Islet precursor cell (in vitro differentiated cells): ENCODE measurements at places on chromosomes 3 and 15.

DNA sequence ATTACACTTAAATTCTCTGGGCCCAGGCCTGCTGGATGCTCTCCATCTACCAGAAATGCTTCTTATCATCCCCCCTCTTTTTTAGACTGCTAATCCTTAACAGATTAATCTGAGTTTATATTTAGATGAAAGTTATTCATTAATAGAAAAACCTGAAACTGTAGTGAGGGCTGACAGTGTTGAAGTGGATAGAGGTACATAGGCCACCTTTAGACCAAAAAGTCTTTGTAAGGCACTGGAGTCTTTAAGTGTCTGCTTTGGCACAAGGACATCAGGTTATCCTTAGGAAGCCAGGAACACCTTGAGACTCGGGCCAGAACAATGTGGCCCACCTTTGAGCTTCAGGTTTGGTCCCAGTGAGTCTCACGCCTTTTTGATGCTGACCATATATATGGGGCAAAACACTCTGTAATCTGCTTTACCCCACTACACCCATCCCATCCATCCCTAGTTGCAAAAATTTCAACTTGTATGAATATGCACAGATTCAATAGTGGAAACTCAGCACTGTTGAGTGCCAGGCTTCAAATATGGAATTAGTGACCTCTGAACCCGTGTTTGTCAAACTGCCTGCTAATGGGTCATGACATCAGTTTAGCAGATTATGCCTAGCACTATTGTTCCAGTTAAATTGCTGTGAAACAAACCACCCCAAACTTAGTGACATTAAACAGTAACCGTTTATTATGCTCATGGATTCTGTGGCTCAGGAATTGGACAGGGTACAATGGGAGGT, 44.0 kb downstream of the PDE8A start:
- no peak for DNase-seq

- no peak for DNase-seq
Measured at GRCh38 chr3:145936971-145937370, 224.0 kb downstream of the PLOD2 start.

DNA sequence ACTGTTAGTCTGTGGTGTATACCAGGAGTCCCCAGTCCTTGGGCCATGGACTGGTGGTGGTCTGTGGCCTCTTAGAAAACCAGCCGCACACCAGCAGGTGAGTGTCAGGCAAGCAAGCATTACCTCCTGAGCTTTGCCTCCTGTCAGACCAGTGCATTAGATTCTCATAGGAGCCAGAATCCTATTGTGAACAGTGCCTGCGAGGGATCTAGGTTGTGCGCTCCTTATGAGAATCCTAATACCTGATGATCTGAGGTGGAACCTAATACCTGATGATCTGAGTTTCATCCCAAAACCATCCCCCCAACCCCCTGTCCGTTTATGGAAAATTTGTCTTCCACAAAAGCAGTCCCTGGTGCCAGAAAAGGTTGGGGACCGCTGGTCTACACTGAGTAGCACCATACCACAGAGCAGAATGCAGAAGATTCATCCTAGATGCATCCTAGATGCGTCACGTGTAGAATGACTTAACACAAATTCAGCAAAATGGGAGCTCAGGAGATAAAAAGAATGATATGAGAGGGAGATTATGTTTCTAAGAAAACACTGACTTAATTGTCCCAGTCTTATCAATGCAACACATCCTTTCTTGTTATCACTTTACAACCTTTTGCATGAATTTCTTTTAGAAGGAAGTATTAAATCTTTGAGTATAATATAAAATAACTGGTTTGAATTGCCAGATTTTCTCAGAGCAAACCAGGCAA, 28.5 kb downstream of the SELENOT start:
- no peak for DNase-seq

GRCh38 chr3:5428607-5429516, 241.4 kb downstream of the EDEM1 start:
- DNase-seq, result no peak

GRCh38 chr15:65307978-65308377, 3.5 kb downstream of the RNU5B-1 start:
- no peak for DNase-seq

GRCh38 chr3:107916171-107916570, 174.7 kb downstream of the CD47 start:
- DNase-seq, result no peak

- DNase-seq, result no peak
Measured at GRCh38 chr15:48307586-48307985, 23.6 kb upstream of the DUT start.

- no peak for DNase-seq
Measured at GRCh38 chr3:179716811-179717210, 64.0 kb downstream of the USP13 start.
